Anterior cingulate cortex (tissue), 58 donors: ENCODE measurements at places on chromosomes 4 and X.

DNA sequence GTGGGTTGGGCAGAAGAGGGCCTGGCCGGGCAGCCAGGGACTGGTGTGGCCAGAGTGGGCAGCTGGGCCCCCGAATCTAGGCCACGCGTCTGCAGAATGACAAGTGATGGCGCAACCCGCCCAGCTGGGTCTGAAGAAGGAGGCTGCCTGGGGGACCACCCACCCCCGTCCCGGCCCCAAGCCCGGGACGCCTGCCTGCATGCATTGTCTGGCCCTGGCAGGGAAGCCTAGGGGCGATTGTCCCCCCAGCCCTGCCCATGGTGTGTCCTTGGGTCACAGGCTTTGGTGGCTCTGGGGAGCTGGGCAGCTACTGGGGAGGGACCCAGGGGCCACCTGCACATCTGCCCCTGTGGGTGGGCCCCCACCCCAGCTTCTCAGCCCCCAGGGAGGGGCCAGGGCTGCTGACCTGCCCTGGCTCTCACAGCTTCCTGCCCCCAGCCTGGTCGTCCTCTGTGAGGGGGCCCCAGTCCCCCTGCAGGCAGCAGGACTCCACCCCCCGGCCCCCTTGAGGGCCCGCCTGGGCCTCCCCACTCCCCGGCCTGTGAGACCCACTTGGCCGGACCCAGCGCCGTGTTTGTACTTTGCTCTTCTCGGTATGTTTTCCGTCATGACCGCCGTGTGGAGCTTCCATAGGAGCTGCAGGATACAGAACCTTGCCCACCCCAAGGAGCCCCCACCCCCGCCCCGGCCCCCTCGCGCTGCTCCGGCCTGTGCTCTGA, 4.9 kb downstream of the FGFR3 start:
- peak; percentile 84 for DNase-seq

DNA sequence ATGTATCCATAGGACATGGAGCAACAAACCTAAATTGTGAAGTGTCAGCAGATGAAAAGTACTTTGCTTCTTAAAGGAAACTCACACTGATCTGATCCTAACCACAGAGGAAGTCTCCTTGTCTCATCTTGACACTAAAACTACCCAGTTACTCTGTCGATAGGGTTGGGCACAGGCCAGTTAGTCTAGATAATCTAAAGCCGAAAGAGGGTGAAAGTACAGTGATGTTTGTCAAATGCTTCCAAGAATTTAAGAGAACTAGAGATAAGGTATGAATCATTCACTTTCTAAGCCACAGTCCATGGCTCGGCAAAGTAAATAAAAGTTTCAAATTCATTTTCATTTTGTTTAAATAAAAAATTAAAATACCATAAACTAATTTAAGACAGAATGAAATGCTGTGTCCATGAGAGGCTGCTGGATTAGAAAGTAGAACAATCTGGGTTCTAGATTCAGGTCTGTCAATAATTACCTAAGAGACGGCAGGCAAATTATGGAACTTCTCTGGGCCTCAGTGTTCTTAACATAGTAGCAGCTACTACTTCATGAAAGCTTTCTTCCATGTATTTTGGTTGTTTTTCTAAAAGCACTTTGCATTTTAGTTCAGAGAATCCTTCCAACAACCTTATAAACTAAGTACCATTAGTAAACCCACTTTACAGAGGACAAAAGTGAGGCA, 176.7 kb downstream of the LDB2 start:
- DNase-seq, result no peak

GRCh38 chr4:75229806-75230570, 284.2 kb downstream of the RCHY1 start:
- no peak for DNase-seq

DNA sequence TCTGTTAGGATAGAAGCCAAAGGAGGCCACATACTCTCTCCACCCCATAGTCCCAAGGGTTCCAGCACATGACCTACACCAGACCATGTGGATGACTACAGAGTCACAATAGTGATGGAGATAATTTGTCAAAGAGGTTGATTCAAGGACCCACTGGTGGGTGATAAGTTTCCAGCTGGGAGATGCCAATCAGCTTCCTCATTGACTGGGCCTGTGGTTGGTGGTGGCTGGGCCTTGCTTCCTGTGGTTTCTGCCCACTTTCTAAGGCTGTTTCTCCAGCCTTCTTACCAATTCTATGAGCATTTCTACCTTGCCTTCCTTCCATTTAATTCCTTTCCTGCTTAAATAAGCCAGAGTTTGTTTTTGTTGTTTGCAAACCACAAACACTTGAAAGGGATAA, 95.5 kb upstream of the CPEB2 start:
- no peak for DNase-seq

DNA sequence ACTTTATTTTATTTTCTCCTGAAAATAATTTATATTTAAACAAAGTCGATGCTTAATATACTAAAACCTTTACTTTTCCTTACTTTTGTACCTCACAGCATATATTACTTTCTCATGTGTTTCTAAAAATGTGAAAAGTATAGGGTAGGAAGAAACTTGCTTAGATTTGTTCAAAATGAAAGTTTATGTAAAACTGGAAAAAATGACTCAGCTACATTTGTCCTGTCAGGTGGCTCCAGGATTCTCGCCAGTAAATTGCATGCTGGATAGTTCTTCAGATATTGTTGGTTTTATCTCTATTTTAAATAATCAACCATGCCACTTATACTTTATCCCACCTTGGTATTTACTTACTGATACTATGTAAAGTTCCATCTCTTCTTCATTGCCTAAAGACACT, 159.2 kb upstream of the NDST4 start:
- no peak for DNase-seq

- DNase-seq, result no peak
Measured at GRCh38 chr4:177283167-177283566, 26.5 kb upstream of the NEIL3 start.

GRCh38 chr4:183909801-183910200, 4.7 kb downstream of the STOX2 start:
- no peak for DNase-seq

- DNase-seq, result no peak
Measured at GRCh38 chr4:169110633-169111032, 100.6 kb upstream of the CBR4 start.

DNA sequence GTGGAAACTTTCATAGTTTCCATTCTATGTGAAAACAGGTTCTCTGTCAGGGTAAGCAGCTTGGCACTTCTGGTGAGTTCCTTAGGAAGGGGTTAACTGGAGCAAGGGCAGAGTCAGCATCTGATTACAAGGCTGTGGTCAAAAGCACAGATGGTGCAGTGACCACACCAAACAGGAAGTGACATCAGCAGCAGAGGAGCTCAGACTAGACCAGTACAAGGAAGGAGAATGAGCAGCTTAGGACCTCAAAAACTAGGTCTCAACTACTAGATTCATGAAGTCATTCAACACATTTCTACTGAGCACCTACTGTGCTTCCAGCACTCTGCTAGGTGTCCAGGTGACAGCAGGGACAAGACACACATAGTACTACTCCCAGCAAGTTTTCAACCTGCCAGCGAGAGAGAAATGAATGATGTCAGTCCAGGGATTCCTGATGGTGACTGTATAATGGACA, 130.2 kb downstream of the AMELX start:
- no peak for DNase-seq

DNA sequence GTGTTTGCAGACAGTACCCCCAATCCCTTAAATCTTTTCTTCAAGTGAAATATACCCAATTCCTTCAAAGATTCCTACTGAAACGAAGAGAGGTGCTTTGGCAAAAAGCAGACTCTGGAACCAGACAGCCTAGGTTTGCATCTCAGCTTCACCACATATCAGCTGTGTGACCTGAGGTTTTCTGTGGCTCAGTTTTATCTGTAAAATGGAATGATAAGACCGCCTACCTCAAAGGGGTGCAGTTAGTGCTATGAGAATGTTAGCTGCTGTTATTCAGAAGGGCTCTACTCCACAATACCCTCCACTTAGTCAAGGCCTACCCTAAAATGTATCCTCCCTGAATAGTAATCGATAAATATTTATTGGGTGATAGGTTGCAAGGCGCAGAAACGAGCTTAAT, 664 bp downstream of the PIR start:
- DNase-seq, result no peak

DNA sequence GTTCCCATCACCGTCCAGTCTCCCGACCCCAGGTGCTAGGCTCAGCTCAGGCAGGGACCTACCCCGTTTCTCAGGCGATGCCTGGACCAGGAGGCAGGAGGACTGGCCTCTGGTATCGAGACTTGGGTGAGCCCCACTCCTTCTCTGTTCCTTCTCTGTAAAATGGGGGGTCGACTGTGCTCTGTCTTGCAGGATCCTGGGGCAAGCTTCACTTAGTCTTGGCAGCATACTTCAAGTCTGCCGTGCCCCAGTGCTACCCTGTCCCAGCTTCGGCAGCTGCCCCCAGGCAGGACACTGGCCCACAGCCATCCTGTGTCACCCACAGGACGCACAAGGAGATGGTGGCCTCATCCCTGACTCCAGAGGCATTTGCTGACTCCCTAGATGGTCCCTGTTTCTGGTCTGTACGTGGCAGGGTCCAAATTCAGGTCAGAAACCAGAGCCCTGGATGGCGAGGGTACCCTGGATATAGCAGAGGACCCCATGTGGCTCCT, 7.0 kb upstream of the HAUS7 start:
- DNase-seq, result no peak
